Stimulated activated CD8-positive, alpha-beta memory T cell treated with anti-CD3 and anti-CD28 coated beads, Interleukin-15, amount 100 ng/mL, for 24 hours (primary cell): ENCODE measurements at places on chromosomes 13 and 19.

DNA sequence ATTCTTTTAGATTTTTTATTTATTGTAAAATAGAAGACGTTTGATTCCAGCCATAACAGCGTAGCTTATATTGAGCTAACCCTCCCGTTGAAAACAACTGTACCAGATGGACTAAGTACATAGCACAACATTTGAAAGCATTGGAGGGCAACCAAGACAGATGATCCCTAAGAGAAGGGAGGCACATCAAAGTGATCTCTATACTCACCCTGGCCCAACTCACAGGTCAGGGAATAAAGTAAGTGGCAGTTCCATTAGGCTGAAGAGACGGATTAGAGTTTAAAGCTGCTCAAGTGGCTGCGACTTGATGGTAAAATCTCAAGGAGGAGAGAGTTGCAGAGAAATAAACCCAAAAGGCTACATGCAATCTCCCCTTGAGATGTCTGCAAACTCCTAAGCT, 65.1 kb upstream of the ITM2B start:
- no peak for DNase-seq

DNA sequence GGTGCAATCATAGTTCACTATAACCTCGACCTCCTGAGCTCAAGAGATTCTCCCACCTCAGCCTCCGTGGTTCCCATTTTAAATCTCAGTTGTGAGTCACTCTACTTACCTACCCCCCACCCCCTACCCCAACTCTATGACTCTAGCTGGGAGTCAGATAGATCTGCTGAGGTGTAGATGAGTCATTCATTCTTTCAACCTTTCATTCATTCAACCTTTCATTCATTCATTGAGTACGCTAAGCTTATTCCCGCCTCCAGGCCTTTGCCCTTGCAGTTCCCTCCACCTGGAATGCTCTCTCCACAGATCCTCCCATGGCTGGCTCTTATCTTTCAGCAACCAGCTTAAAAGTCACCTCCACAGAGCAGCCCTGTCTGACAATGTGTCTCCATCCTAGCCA, 1.1 kb upstream of the MAST1 start:
- DNase-seq: no peak

DNA sequence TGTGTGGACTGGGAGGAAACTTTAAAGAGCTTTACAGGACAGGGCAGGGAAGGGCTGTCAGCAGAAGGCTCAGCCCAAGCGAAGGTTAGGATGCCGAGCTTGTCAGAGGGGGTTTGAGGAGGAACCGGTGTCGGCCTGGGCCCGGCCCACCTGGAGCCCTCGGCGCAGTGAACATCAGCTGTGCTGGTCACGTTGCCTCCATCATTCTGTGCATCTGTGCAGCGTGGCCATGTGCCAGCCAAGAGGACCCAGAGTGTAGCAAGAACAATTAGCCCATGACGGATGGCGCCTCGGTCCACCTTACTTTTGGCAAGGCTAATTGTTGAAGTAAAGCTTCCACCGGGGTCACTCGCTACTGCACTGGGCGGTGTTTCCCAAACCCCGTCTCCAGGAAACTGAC, 161.4 kb downstream of the PTPRS start:
- DNase-seq: no peak

- no peak for DNase-seq
Measured at GRCh38 chr19:33366127-33366526, 7.4 kb upstream of the CEBPG start.

- no peak for DNase-seq
Measured at GRCh38 chr13:95382916-95383315, 81.7 kb upstream of the ABCC4 start.
